ENCODE measurements at places on chromosomes 11 and 22.

DNA sequence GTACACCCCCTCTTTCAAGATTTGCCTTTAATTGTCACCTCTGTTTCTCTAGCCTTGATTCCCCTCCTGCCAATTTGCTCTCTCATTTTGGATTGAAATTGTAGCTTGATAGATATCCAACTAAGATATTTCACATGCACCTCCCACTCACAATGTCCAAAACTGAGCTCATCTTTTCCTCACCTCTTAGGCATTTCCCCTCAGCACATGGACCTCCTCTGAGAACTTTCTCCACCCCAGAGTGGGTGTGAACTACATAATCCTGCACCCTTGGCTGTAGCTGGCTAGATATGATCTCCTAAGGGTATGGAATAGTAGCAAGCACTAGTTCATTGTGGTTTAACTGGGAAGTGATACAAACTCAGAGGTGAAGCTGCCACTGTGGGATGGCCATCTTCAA is 91.5 kb upstream of the SESN3 start:
- no peak for DNase-seq

DNA sequence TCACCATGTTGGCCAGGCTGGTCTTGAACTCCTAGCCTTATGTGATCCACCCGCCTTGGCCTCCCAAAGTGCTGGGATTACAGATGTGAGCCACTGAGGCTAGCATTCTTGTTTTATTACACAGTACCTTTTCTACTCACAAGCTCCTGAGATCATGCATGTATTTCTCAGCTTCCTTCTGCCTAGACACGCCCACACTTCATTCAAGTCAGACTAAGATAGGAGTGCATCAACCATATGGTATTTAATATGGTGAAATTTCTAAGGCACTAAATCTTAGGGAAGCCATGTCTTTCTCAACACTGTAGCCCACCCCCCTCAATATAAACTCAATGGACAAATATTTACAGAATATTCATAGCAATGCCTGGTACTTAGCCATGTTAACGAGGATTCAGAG is 62.1 kb downstream of the SLC25A17 start:
- no peak for DNase-seq

DNA sequence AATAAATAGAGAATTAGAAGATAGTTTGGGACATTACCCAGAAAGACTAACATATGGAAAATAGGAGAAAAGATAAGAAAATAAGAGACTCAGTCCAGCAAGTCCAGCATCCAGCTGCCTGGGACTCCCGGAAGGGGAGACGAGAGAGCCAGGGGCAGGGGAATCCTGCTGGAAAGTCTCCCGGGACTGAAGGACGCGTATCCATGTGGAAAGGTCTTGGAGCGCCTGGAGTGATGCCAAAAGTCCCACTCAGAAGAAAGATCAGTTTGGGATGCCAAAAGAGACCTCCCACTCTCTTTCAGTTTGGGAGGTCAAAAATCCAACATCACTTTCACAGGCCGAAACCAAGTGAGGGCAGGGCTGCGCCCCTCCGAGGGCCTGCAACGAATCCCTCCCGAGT is 30.7 kb downstream of the LRFN4 start:
- DNase-seq = no peak

DNA sequence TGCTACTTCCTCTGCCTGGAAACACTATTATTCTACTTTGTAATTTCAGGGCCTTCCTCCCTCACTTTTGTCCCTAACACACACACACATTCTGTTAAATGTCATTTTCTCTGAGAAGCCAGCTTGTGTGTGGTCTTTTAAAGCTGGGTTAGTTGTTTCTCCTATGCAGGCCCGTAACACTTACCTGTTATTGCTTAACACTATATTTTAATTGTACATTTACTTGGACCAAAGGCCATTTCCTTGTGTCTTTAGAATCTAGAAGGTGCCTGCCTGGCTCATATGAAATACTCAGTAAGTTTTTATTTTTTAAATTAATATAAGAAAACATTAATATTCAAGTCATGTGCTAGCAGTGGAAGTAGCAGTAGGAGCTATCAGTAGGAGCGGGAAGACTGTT is 30.6 kb downstream of the FAR1 start:
- no peak for DNase-seq

DNA sequence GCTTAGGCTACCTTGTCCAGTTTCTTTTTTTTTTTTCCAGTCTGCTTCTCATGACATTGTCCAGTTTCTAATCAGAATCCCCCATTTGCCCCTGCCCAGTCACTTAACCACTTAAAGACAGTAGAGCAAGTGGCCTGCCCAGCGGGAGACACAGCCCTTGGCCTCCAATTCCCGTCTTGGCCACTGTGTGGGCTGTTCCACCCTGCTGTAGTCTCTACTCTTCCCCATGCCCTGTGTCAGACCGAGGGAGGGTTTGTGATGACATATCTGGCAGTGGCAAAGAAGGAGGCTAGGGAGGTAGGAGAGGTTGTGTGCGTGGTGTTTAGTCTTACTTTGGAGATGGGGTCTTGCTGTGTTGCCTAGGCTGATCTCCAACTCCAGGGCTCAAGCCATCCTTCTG is 11.5 kb downstream of the PPFIA1 start:
- DNase-seq = no peak

DNA sequence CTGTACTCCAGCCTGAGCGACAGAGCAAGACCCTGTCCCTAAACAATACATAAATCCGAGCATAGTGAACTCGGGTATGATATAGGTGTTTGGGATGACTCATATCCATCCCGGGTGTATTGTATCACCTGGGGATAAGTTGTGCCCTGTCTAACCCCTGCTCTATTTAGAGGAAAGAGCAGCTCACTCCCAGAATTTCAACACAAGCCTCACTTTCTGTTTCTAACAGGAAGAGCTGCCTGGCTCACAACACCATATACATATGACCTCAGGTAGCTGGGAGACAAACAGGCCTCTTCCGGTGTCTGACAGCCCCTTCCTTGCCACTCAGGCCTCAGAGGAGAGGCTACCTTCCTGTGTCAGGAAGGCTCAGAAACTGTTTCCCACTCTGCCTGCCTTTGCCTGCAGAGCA is 9.9 kb upstream of the MICALL1 start:
- peak; percentile 71 for DNase-seq

DNA sequence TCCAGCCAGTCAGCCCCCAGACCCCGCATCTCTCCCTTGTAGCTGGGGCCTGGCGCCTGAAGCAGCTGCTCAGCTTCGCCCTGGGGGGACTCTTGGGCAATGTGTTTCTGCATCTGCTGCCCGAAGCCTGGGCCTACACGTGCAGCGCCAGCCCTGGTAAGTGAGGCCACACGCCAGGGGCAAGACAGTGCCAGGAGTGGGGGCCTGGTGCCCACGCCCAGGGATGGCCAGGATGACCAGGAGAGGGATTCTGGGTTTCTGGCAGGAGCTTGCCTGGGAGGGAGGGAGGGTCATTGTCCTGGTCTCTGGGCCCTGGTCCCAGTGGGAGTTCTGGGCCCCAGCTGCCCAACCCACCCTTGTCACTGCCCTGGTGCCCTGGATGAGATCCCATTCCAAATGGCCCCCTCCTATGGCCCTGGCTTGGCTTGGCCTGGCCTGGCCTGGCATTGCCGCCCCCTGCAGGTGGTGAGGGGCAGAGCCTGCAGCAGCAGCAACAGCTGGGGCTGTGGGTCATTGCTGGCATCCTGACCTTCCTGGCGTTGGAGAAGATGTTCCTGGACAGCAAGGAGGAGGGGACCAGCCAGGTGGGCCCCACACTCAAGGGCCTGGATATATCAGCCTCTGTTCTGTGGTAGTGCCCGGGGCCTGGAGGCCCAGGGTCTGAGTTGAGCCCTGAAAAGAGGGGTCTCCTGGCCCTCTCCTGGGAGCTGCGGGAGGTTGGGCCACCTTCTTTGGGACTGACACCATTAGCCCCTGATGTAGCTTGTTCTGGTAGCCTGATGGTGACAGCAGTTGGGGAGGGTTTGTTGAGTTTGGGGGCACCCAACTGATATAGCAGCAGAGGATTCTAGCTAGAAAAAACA is 3.7 kb downstream of the SLC39A13 start:
- DNase-seq = peak; percentile 70

- DNase-seq = no peak
Observed at GRCh38 chr22:49954991-49955580, 5.5 kb upstream of the PIM3 start.

GRCh38 chr11:104905271-104905670 is 7.0 kb upstream of the CASP12 start:
- DNase-seq = no peak

GRCh38 chr11:75024068-75024449 is 35.3 kb downstream of the NEU3 start:
- no peak for DNase-seq

Measured in activated CD4-positive, alpha-beta memory T cell treated with anti-CD3 and anti-CD28 coated beads for 36 hours (primary cell).